ENCODE measurements at places on chromosomes 7 and 10.

DNA sequence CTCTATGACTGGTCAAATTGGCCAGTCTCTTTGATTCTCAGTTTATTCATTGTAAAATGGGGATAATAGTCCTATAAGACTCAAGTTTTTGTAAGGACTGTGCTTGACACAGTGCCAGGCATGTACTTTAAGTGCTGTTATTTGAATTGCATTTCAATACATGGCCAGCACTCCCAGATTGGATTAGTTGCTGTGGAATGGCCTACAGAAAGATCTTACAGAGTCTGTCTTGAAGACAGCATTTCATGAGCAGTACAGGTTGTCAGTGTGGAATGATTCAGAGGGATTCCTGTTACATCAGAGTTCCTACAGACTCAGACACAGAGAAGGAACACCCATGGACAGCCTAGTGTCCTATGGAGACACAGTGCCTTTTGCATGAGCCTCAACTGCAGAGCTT lies 238.1 kb upstream of the BMPER start:
- DNase-seq: no peak

- no peak for DNase-seq
Observed at GRCh38 chr7:119712886-119713462, 560.0 kb upstream of the KCND2 start.

GRCh38 chr10:123855008-123855684 lies 36.5 kb downstream of the CPXM2 start:
- DNase-seq: no peak

GRCh38 chr10:80276335-80276734 lies 13.1 kb downstream of the MAT1A start:
- DNase-seq: no peak

DNA sequence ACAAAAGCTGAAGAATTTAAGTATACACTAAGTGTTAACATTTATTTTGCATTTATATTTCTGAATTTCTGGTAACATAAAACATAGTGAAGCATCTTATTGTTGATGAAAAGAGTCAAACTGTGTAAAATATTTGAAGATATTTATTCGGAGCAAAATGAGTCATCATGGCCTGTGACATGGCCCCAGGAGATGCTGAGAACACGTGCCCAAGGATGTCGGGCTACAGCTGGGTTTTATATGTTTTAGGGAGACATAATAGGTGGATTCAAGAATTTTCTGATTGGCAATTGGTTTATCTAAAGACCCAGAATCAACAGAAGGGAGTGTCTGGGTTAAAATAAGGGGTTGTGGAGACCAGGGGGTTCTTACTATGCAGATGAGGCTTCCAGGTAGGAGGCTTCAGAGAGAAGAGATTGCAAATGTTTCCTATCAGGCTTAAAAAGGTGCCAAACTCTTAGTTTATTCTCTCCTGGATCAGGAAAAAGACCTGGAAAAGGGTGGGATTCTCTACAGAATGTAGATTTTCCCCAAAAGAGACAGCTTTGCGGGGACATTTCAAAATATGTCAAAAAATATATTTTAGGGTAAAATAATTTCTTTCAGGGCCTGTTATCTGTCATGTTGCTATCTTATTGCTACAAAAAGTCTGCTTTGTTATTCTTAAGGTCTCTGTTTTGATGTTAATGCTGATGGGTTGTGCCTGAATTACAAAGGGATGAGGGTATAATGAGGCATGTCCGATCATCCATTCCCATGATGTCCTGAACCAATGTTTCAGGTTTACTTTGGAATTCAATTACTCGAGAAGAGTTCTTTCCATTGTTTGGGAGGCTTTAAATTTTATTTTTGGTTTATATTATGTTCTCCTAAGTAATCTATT lies 74.5 kb downstream of the VWDE start:
- no peak for DNase-seq

- no peak for DNase-seq
Observed at GRCh38 chr10:1545524-1545923, 191.8 kb downstream of the ADARB2 start.

GRCh38 chr7:78863281-78863680 lies 590.2 kb downstream of the MAGI2 start:
- DNase-seq: no peak

DNA sequence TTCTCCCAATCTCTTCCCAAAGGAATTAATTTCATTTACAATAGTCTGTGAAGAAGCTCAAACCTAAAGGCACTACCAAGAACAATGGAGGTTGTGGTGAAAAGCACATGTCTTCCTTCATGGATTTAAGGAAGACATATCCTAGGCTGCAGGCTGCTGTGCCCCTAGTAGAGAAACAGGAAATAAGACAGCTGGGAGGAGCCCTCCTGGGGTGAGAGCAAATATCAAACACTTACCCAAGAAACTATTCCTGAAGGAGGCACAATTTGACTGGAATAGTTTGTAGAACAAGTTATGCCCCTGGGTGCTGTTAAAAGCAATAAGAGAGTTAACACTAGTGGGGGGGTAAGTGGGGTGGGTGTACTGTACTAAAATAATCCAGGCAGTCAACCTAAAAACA lies 30.1 kb downstream of the PDZD8 start:
- no peak for DNase-seq

GRCh38 chr7:55545496-55545895 lies 26.8 kb downstream of the VOPP1 start:
- DNase-seq: peak; percentile 40

DNA sequence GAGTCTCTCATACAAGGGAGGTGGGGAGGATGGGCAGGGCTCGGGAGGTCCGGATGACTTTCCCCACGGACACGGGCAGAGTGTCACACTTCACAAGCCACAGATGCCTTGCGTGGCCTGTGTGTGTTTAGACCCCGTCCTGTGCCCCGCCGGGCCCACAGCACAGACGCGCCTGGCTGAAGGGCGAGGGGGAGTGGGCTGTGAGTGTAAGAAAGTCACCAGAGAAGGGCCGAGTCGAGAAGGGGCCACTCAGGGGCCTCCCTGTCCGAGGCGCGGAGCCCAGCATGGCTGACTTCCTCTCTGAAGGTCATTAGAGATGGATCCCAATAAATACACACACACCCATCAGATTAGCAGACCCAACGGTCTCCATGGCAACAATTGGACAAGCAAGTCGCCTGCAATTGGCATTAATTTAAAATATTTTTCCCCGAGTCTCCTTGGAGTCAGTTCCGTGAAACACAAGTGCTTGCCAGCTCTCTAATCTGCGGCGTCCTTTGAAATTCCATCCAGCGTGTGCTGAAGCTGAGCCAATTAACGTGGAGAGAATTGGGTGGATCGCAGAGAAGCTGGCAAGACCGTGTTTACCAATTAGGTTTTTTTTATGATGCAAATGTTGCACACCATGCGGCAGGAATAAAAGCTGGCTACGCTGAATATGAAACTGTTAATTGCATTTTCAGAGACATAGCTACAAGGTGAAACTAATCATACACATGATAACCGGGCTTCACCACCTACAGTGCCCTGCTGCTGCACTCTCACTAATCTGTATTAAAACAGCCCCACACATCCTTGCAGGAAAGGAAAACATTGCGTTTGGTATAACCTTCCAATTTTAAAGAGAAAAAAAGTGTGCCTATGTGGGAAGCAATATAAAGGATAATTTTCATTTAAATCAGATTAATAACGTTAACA lies 571.2 kb downstream of the PTPRN2 start:
- no peak for DNase-seq

DNA sequence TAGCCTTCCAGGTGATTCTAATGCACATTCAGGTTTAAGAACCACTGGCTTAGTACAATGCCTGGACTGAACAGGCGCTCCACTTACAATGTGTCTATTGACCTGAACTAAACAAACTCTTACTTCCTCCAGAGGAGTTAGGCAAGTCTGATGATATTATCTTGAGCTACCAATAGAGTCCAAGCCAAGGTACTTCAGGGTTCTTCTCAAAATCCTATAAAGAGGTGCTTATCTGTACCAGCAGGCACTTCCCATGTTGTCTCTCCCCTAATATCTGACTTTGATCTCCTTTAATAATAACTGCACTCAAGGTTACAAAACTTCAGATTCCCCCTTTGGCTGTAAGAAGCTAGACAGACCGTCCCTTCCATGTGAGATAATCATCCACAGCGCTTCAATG lies 157.0 kb upstream of the SVIL start:
- no peak for DNase-seq

- no peak for DNase-seq
Observed at GRCh38 chr7:88268051-88268450, 38.6 kb downstream of the STEAP4 start.

GRCh38 chr7:135253851-135254771 lies 20.5 kb downstream of the STRA8 start:
- DNase-seq: peak; percentile 45

- DNase-seq: no peak
Observed at GRCh38 chr10:132397036-132397541, at the start of gene PWWP2B. PWWP2B (plus strand) TSS chr10:132397200; CDS start chr10:132397227, 27 bp downstream.

DNA sequence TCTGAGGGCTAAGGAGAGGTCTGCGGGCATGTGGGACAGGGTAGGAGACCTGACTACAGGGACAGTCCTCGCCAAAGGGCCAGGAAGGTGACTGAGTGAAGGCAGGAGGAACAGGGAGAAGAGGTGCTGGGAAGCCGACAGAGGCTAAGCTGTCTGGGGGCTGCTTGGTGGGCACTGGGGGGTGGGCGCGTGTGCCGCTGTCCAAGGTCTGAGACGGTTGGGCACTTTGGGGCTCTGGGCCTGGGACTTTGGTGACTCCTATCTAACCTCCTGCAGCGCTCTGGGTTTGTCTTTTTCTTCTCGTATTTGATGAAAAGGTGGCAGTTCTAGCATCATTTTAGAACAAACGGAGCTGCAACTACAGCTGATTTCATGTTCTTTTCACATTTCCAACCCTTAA lies 141.5 kb downstream of the C10orf105 start:
- DNase-seq: no peak

DNA sequence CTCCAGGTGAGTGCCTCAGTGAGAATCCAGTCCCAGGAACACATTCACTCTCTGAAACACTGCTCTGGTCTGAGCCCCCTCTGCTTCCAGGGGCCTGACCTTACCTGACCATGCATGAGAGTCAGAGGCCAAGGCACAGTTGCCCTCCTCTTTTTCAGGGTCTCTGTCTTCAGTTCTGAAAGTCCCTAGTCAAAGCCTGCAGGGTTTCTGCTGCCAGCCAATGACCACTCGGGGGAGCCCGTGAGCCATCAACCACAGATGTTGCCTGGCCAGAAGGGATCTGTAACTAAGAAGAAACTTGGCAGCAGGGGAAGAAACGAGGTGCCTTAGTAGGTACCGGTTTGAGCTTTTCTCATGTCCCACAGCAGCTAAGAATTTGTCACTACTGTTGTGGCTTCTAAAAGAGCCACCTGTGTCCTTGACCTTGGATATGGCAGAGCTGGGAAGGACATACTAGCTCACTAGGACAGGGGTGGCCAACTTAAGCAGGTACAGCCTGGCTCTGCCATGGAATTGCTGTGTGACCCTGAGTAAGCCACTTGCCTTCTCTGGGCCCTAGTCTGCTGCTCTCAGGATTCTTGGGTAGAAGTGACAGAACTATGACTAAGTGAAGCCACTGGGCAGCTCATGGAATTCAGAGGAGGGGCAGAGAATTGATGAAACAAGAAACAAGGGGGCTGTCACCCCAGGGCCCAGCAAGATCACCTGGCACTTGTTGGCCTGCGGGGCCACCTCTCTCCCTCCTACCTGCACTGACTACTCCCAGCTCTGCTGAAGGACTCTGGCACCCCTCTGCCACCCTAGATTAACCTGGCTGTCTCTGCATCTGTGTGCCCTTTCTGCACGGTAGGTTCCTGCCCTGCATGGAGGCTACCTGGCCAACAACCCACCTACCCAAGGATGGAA lies 83.8 kb upstream of the GPR26 start:
- peak; percentile 25 for DNase-seq

DNA sequence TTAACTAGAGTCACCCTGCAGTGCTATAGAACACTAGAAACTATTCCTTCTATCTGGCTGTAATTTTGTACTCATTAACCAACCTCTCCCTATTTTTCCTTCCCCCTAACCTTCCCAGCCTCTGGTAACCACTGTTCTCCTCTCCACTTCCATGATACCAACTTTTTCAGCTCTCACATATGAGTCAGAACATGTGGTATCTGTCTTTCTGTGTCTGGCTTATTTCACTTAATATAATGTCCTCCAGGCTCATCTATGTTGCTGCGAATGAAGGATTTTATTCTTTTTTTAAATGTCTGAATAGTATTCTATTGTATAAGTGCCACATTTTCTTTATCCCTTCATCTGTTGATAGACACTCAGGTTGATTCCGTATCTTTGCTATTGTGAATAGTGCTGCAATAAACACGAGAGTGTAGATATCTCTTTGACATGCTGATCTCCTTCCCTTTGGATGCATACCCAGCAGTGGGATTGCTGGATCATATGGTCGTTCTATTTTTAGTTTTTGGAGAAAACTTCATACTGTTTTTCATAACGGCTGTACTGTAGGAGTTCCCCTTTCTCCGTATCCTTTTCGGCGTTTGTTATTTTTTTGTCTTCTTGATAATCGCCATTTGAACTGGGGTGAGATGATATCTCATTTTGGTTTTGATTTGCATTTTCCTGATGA lies 101.4 kb downstream of the FAM107B start:
- no peak for DNase-seq

DNA sequence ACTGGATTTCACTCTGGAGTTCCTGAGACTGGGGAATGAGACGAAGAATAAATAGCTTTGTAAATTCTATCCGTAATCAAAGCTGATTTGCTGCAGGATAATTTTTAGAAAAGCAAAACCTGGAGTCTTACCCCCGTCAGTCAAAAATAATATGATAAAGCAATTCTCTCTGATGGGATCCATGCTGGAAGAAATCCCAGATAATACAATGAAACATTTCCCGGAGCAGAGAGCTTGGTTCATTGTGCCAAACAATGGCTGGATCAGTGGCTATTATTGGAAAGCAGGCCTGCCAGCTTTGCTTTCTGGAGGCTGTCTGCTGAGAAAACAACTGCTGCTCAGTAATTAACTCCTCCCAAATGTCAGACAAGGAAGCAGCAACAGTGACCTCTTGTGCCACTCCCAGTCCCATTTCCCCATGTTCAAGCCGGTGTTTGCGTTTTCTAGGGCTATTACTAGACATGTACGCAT lies 609.4 kb upstream of the PCDH15 start:
- peak; percentile 65 for DNase-seq

DNA sequence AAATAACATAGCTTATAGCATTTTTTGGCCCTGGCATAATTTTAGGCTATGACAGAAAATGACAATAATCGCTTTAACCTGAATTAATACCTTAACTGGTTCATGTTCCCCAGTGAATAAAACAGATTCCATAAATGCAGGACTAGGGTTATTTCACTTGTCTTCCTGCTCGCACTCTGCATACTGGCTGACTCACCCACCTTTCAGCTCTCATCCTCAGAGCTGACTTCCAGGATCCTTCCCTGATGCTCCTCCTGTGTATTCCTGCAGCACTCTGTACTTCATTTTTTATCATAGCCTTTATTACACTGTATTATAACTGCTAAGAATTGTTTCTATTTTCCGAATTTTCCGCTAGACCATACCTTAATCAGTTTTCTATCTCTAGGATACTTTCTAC lies 123.7 kb downstream of the AVL9 start:
- DNase-seq: no peak

DNA sequence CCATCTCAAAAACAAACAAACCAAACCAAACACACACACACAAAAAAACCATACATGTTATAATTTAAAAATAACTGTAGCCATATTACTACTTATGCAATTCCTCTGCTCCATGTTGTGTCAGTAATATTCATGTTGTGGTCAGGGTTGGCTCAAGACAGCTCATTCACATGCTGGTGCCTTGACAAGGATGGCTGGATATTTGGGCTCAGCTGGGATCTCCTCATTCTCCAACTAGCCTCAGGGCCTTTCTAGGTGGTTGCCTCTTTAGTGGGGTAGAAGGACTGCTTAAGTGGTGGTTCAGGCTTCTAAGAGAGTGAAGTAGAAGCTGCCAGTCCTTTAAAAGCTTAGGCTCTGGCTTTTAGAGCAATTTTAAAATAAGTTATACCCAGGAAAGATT lies 189.3 kb downstream of the ADRA2A start:
- no peak for DNase-seq

GRCh38 chr10:125158601-125159485 lies 1.5 kb downstream of the CTBP2 start:
- no peak for DNase-seq

Measured in SHP77 (cell line).